H54 (cell line): ENCODE measurements at places on chromosomes 13 and 19.

GRCh38 chr19:12912571-12912970 is 6.5 kb downstream of the SYCE2 start:
- DNase-seq: no peak

GRCh38 chr13:62040806-62041205 is 625.2 kb upstream of the PCDH20 start:
- no peak for DNase-seq

GRCh38 chr13:22655106-22655852 is 525.5 kb upstream of the SGCG start:
- DNase-seq: no peak

GRCh38 chr19:2534423-2535013 is 58.6 kb downstream of the GADD45B start:
- no peak for DNase-seq

- DNase-seq: no peak
Observed at GRCh38 chr13:110914081-110914330, 863 bp downstream of the ANKRD10 start.

DNA sequence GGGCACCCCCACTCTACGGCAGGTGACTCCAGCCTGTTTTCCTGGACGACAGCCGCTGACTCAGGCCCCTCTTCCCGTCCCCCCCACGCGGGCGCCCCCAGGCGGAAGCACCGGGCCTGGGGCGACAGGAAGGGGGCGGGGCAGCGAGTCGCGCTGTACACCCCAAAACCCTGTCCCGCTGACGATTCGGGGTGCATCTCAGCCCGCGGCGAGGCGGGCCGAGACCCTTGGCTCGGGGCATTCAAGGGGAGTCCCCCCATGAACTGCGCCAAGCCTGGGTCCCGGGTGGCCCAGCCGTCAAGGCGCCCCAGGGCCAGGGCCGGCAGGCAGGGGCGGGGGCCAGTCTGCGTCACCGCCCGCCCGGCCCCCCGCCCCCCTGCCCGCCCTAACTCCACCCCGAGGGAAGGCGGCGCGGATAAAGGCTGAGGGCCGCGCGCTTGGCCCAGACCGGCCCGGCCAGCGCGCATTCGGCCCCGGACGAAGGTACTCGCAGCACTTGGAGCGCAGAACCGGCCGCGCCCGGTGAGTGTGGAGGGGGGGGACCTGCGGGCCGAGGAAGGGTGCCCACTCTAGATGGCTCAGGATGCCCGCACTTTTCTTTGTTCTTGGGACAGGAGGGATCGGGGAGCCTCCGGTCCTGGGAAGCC is at the start of gene MIDN:
Gene MIDN, plus strand, starts transcription at position 445 of the 647 bp plus-strand sequence. CDS start 1,714 bp downstream, outside the sequence.
- DNase-seq: peak; percentile 78

DNA sequence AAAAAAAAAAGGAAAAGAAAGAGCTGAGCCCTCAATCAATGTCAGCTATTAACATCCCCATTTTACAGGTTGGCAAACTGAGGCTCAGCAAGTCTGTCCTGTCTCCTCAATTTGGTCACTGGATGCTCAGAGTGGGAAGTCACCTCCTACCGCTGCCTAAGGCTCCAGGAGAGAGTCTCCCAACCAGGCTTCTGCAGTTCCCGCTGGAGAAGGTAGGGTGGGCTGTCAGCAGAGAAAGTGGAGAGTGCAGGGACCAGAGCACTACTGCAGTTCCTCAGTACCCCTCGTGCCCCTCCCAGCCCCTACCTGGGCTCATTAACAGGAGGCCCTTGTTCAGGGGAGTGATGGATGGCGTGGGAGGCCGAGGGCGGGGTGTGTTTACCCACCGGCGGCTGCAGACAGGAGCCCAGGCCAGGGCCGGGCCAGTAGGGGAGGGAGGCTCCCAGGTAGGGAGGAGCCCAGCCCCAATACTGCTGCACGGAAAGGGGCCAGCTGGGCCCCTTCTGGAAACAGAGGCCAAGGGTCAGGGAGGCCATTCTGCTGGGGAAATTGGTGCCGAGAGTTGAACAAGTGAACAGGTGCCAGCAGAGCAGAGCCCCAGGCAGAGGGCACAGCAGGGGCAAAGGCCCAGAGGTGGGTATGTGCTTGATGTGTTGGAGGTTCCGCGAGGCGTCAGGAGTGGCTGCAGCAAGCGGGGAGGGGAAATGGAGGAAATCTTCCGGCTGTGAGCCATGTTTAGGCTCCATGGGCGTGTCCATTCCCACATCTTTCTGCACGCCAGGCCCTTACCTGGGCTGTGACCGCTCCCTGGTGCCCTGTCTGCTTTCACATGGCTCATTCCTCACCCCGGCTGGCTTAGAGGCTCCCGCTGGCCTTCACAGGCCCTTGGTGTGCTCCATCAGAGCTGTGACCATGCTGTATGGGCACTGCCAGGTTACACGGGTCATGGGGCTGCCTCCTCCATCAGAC is 7.6 kb upstream of the COMP start:
- no peak for DNase-seq

- DNase-seq: no peak
Observed at GRCh38 chr13:44278166-44278565, 95.5 kb upstream of the SERP2 start.

GRCh38 chr13:112877539-112877938 is 91.5 kb upstream of the MCF2L start:
- DNase-seq: no peak

DNA sequence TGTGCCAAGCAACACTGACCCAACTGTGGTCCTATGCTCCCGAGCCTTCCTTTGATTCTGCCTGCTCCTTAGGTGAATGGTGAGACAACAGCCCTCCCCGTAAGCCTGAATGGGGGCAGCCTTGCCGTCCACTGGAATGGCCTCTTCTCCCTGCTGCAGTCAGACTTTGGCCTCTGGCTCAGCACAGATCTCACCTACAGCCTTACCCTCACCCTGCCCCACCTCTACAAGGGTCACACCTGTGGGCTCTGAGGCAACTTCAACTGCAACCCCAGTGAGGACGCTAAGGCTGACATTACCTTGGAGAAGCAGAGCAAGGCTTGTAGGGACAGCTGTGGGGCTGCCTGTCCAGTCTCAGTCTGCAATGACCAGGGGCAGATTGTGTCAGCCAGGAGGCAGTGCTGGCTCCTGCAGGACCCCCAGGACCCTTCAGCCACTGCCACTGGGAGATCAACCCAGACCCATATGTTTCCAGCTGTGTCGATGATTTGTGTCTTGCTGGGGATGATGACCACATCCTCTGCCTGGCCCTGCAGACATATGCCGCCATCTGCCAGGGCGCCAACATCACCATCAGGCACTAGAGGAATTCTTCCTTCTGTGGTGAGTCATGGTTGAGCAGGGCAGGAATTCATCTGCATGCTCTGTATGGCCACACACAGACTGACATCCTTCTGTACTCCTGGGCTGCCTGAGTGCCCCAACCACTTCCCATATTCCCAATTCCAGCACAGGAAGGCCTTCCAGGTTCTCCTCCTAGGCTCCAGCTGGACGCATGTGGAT is 27.3 kb upstream of the FXYD3 start:
- DNase-seq: peak; percentile 95

GRCh38 chr13:73107970-73108369 is 49.2 kb downstream of the KLF5 start:
- DNase-seq: no peak

DNA sequence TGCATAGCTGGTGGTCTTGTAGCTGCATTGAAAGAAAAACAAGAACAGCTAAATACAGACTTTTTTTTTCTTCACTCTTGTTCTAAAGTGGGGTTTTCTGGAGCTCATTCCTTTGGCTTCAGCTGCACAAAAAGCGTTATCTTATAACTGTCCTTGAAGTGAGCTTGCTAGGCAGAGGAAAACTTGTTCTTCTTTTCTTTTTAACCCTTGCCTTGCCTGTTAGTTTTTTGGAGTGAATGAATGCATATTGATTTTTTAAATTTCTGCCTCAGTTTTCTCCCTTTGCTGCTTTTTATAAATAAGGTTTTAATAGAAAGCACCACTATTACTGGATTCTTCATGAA is 1.5 kb downstream of the ZNF765 start:
- no peak for DNase-seq

DNA sequence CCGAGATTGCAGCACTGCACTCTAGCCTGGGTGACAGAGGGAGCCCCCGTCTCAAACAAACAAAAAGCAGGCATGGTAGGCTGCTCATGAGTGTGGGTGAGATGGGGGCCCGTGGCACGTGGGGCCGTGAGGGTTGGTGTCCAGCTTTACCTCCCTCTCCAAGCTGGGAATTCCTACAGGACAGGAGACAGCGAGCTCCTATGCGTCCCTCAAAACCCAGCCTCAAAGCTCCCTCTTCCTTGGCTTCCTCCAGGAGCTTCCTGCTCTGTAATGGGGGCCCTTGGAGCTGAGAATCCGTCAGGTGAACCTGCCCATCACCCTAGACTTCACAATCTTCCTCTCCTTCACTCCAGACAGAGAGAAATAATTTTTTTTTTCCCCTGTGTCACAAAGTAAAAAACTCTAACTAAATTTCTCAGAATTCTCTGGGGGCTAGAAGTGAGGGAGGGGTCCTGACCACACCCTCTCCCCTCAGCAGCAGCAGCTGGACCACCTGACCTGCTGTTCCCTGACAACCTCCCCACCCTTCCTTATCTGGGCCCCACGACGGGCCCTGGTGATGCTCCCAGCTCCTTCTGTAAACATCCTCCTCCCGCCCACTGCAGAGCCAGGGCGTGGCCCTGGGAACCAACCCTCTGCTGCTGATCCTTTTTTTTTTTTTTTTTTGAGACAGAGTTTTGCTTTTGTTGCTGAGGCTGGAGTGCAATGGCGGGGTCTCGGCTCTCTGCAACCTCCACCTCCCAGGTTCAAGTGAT is 22.1 kb upstream of the WDR18 start:
- DNase-seq: peak; percentile 71

DNA sequence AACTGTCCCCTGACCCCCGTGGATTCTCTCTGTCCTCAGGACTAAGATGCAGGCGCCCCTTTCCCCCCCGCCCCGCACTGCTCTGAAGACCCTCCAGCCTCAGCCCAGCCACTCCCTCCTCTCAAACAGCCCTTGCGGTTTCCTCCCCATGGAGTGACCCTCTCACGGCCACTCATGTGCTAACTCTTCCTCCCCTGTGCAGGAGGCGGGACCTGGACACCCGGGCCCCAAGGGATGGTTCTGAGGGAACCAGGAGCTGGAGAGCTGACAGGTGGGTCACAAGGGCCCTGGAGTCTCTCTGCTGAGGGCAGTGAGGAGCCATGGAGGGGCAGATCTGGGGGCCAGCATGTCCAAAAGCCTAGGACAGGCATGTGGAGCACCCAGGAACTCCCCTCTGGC is 1.9 kb downstream of the ISOC2 start:
- DNase-seq: no peak

DNA sequence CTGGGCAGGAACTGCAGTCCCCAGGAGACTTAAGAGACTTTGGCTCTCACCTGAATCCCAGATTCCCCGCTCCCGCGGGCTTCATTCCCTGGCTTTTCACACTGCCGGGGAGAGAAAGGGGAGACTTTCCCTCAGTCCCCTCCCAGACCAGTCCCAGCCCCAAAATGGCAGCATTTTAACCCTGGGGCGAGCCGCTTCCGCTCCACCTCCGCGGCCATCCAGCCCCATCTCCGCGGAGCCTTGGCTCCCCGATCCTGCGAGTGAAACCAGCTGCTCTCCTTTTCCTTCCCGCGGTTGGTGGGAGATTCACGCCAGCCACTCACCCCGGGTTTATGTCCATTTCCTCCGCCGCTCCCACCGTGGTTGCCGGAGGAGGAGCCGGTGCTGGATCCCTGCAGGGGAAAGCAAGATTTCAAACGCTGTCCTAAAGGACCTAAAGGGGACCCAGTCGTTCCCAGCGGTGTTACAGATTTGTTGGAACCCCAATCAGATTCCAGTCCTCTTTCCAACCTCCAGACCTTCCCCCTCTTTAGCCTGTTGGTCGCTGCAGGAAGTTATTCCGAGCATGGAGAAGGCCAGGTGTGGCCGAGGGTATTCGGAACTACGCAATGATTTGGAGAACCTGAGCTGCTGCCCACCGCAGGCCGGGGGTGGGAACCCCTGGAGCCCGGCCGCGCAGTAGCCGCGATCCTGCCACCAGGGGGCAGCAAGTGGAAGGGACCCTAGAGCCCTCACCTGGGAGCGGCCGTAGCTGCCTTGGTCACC is 3.4 kb downstream of the DMKN start:
- DNase-seq: peak; percentile 95

GRCh38 chr19:19160461-19161035 is 9.5 kb downstream of the MEF2B start:
- no peak for DNase-seq

DNA sequence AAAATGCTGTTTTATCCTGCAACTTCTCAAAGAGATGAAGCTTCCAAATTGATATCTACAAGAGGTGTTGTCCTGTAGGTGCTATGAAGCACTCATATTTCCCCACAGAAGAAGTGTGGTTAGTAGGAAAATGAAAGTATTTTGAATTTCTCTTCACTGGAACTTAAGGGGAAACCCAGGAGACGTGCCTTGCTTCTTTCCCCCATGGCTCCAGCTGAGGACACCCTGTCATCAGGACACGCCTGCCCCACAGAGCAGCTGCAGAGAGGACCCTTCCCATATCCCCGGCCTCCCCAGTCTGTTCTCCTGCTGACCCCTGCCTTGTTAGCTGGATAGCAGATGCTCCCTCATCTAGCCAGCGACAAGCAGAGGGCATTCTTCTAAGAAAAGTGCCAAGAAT is 371.3 kb downstream of the COG6 start:
- DNase-seq: no peak

- DNase-seq: no peak
Observed at GRCh38 chr19:23789246-23789645, 30.6 kb upstream of the ZNF681 start.

- DNase-seq: no peak
Observed at GRCh38 chr13:62537593-62537992, 1121.9 kb upstream of the PCDH20 start.

DNA sequence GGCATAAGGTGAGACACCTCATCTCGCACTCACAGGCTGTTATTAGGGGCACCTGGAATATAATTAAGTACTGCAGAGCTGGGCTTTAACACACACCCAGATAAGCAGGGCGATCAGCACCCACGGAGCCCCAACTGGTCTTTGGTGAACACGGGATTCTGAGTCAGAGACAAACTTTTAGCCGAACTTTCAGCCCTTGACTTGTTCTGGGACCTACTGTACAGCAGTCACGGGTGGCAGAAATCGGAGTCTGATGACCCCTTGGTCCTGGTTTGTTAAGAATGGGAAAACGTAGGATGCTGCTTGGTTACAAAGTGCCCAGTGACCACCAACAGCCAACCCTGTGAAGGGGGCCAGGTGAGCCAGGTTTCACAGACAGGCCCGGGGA is 9.0 kb downstream of the SH3GL1 start:
- no peak for DNase-seq

- DNase-seq: no peak
Observed at GRCh38 chr19:49073514-49074378, 1.2 kb upstream of the KCNA7 start.

- DNase-seq: no peak
Observed at GRCh38 chr19:585551-586110, 4.0 kb upstream of the HCN2 start.

- DNase-seq: no peak
Observed at GRCh38 chr13:30873499-30873898, 32.6 kb upstream of the MEDAG start.

- no peak for DNase-seq
Observed at GRCh38 chr19:17862711-17863519, 3.2 kb downstream of the RPL18A start.
